H1 (cell line): ENCODE measurements at places on chromosomes 2 and 18. TPM values are rescaled to one million over a fixed set of nuclear protein-coding genes. Genes with fewer than 3 reads are reported as not detected.

The LRATD1 gene
- polyA plus RNA-seq, result 1.2 and 1.5 TPM in 2 replicates

The NEURL3 gene
- 0.03 TPM in 1 of 2 replicates, not detected in the other for polyA plus RNA-seq

The NEB gene
- polyA plus RNA-seq, result 1.4 and 1.5 TPM in 2 replicates

The HOXD13 gene
- polyA plus RNA-seq, result not detected in 2 replicates

The SLC14A1 gene
- 0.18 and 0.25 TPM in 2 replicates for polyA plus RNA-seq

The CTLA4 gene
- polyA plus RNA-seq, result not detected in 2 replicates
